NCI-H1436 (cell line): ENCODE measurements at places on chromosomes 6 and 20.

- peak; percentile 45 for DNase-seq
Measured at GRCh38 chr6:128519931-128520435, 416 bp downstream of the PTPRK start.

DNA sequence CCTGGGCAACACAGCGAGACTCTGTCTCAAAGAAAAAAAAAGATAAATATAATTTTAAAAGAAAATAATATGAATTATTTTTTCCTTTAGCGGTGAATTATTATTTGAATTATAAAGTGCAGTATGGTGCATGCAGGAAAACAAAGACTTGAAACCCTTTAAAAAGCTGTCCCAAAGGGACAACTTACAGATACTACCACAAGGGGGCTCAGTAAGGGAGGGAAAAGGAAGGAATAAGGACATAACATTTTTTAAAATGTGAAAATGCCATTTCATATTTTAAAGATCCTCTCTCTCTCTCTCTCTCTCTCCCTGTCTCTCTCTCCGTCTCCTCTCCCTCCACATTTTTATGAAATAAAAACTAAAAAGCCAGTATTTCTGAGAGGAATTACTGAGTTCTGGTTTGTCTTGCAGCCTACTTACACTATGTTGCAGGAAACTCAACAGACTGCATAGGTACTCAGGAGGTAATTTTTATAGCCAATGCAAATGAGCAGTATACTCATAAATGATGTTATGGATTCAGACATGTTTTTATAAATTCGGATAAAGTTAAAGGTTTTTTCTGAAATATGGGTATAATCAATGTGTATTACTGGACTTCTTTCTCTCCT is 455.0 kb upstream of the GJE1 start:
- peak; percentile 5 for DNase-seq

DNA sequence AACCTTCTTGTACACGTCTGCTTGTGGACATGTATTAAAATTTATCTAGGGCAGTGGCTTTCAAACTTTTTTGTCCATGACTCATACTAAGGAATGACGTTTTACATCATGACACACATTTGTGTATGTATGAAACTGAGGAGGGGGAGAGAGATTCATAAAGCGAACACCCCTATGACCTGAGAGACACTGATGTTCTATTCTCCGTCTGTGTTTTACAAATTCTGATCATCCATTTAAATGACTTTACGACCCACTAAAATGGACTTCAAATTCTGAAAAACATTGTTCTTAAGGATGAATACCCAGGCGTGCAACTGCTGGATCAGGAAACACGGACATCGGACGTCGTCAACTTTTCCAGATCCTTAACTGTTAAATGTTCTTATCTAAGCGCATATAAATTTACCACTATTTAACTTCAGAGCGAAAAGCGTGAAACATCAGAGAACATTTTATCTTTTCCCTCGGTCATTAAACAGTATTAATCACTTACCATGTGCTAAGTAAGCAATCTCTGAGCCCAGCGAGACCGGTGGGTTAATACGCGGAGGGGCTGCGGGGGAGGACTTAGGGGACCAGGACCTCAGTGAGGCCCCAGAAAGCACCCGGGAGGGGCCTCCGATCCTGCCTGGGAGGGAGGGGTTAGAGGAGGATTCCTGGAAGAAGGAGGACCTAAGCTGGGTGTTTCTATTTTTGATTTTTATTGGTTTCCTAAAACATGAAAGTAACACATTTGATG is 1.2 kb downstream of the PLAGL1 start:
- no peak for DNase-seq

- DNase-seq: no peak
Measured at GRCh38 chr6:119602215-119603178, 252.9 kb upstream of the MAN1A1 start.

GRCh38 chr20:13336308-13337089 is 115.4 kb downstream of the ISM1 start:
- DNase-seq: no peak

- no peak for DNase-seq
Measured at GRCh38 chr20:6046432-6046831, 7.4 kb downstream of the LRRN4 start.

DNA sequence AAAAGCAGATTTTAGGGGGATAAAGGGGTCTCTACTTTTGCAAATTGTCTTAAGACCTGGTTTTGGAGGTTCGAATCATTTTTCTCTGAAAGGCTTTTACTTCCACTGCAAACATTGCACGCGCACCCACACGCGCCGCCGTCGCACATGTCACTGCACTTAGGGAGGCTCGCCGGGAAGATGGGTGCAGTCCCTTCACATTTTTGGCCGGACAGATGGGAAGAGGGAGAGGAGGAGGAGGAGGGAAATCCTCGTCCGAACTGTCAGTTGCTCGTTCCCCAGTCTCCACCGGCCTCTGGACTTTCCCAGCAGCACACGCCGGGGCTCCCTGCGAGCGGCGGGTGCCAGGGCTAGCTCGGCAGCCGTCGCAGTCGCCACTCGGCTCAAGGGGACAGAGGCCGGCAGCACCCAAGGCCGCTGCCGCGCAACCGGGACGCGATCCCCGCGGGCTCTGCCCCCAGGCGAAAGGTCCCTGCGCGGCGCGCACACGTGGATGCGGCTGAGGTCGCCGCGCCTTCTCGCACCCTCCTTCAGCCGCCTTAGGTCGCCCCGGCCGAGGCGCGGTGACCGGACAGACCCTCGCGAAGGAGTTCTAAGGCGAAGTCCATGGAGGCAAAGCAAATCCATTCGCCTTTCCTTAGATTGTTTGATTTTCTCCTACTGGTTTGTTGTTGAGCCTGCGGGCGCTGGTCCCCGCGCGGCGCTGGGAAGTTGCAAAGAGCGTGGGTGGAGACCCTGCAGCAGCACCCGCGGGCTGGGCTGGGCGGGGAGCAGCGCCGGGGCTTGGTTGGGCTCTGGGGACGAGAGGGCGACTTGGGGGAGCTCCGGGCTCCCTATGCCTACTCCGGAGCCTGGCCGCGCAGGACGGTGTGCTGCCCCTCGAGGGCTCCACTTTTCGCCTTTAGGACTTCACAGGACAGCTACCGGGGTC is 1.2 kb downstream of the MYB start:
- DNase-seq: no peak
